ENCODE measurements at places on chromosomes 1 and 21. TPM values are rescaled to one million over a fixed set of nuclear protein-coding genes. Genes with fewer than 3 reads are reported as not detected.

Gene FCRLA
- not detected for total RNA-seq

Gene ZFP69B
- total RNA-seq: 1.7 TPM

Gene DIO1
- not detected for total RNA-seq

Gene SLC9C2
- total RNA-seq: not detected

Gene CYP2J2
- total RNA-seq: 113 TPM

Gene GJA8
- not detected for total RNA-seq

GRCh38 chr21:44535963-44536362 lies 4.0 kb downstream of the KRTAP10-1 start:
- no peak for DNase-seq

DNA sequence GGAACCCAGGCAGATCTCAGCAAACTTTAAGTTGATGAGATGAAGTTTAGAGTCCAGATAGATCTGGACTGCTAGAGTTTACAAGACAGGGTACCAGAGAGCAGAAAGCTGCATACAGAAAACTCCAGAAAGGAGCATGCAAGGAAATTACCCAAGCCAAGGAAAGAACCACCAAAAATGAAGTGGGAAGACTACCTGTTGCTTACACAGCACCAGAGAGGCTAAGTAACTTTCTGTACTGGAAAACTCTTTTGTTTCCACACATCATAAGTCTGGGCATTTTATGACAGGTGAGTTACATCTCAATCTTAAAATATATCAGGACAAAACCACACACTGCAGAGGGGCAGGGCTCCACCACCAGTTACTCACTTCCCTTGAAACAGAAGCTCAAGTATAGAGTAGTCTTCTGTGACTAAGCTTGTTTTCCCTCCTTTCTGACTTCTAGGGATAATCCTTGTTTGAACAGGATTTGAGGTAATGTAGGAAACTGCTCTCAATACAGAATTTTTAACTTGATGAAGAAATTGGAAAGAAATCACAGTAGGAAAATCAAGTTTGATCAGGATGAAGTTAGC lies 17.4 kb upstream of the GJA9 start:
- DNase-seq: no peak

- no peak for DNase-seq
Measured at GRCh38 chr1:115506924-115507589, 134.7 kb upstream of the VANGL1 start.

GRCh38 chr1:101205457-101205856 lies 31.4 kb upstream of the S1PR1 start:
- no peak for DNase-seq

All from heart right ventricle (tissue), 16 donors.